PC-3 (cell line): ENCODE measurements at places on chromosomes 4 and X.

- H3K27ac ChIP-seq, result no peak overlapping the region
- no peak for DNase-seq
- no peaks in the 10 kb centered on the region for H3K36me3 ChIP-seq
- H3K27me3 ChIP-seq, result no peaks in the 10 kb centered on the region
- H3K4me1 ChIP-seq, result no peaks in the 10 kb centered on the region
- H3K4me3 ChIP-seq, result no peak overlapping the region
These were observed 106.8 kb downstream of the FSTL5 start for GRCh38 chr4:162056990-162057389.

- H3K4me3 ChIP-seq, result no peak overlapping the region
- DNase-seq, result no peak
- H3K27me3 ChIP-seq, result no peaks in the 10 kb centered on the region
- H3K36me3 ChIP-seq, result no peaks in the 10 kb centered on the region
- no peak overlapping the region for H3K27ac ChIP-seq
- no peaks in the 10 kb centered on the region for H3K4me1 ChIP-seq
These were observed 27.3 kb downstream of the RAP2C start for GRCh38 chrX:132191938-132192337.

DNA sequence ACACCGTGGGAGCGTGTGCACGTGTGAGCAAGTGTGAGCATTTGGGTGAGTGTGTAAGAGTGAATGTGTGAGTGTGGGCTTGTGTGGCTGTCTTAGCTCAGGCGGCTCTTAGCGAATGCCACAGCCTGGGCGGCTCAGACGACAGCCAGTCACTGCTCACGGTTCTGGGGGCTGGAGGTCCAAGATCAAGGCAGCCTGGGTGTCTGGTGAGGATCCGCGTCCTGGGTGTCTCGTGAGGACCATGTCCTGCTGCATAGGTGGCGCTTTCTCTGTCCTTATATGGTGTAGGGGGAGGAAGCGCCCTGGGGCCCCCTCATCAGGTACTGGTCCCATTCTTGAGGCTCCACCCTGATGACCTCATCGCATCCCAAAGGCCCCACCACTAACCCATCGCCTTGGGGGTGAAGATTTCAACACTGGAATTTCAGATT lies 4.5 kb downstream of the DOK7 start:
- no peak for DNase-seq
- H3K4me1 ChIP-seq, result no peaks in the 10 kb centered on the region
- no peak overlapping the region for H3K4me3 ChIP-seq

- DNase-seq, result no peak
- no peak overlapping the region for H3K4me3 ChIP-seq
- H3K4me1 ChIP-seq, result no peaks in the 10 kb centered on the region
- H3K27ac ChIP-seq, result no peak overlapping the region
- no peaks in the 10 kb centered on the region; the same call in 1 of the 2 replicates for H3K27me3 ChIP-seq
- no peaks in the 10 kb centered on the region for H3K36me3 ChIP-seq
These were observed 395.0 kb downstream of the DTHD1 start for GRCh38 chr4:36676139-36677050.

GRCh38 chr4:182968917-182969650 lies 51.9 kb upstream of the DCTD start:
- no peak overlapping the region for H3K27ac ChIP-seq
- H3K4me3 ChIP-seq, result no peak overlapping the region
- H3K4me1 ChIP-seq, result peaks cover 14% of the 10 kb centered on the region
- H3K27me3 ChIP-seq, result no peaks in the 10 kb centered on the region

DNA sequence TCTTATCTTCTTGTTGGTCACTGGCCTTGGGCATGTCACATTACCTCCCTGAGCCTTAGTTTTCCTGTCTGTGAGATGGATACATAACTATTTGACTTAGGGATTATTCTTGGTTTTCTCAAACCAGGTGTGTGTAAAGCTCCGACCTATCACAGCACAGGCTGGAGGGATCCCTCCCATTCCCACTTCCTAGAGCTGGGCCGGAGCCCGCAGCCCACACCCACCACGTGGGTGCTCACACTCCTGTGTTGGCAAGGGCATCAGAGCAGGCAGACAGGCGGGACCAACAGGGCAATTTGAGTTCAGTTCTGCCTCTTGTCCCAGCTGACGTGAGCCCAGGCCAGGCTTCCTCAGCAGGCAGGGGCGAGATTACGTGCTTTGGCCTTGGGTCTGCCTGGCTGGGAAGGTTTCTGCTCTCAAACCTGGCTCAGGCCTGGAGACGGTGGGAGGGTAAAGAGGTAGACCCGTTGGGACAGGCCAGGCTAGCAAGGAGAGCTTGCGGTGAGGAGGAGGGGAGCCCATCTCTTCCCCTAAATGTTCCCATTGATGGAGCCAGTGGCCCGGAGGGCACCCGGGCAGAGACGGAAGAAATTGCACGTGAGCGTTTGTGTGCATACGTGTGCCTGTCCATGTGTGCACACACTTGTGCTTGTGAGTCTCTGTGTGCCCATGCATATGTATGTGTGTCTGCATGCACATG lies 734 bp upstream of the SH3TC1 start:
- no peak for DNase-seq
- H3K36me3 ChIP-seq, result no peaks in the 10 kb centered on the region
- H3K27me3 ChIP-seq, result no peaks in the 10 kb centered on the region

- DNase-seq, result peak; percentile 76
- H3K27ac ChIP-seq, result peak overlapping the region; percentile 55
- no peaks in the 10 kb centered on the region; the same call in 1 of the 2 replicates for H3K36me3 ChIP-seq
- peaks cover 17% of the 10 kb centered on the region for H3K4me1 ChIP-seq
- no peaks in the 10 kb centered on the region for H3K27me3 ChIP-seq
- no peak overlapping the region for H3K4me3 ChIP-seq
These were observed 41.2 kb downstream of the DCLK2 start for GRCh38 chr4:150119492-150119891.

DNA sequence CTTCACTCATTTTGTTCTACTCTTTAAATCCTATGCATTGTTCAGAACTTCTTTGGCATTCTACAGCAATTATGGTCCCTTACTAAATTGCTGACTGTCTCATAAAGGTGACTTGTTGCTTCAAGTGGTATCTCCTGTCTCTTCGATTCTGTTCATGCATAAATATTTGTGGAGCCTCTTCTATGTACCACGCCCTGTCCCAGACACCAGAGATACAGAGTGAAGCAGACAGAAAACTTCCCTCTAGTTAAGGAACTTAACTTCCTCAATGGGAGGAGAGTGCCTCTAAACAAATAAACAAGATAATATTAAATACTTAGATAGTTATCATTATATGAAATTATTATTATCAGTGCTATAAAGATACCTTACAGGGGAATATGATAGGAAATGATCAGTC lies 235.7 kb downstream of the FRAS1 start:
- no peaks in the 10 kb centered on the region for H3K4me1 ChIP-seq
- no peak overlapping the region for H3K27ac ChIP-seq
- no peak for DNase-seq

- no peak overlapping the region for H3K4me3 ChIP-seq
- no peaks in the 10 kb centered on the region for H3K27me3 ChIP-seq
- DNase-seq, result no peak
- H3K36me3 ChIP-seq, result no peaks in the 10 kb centered on the region
These were observed 6.1 kb downstream of the ENOX2 start for GRCh38 chrX:130896802-130897501.

DNA sequence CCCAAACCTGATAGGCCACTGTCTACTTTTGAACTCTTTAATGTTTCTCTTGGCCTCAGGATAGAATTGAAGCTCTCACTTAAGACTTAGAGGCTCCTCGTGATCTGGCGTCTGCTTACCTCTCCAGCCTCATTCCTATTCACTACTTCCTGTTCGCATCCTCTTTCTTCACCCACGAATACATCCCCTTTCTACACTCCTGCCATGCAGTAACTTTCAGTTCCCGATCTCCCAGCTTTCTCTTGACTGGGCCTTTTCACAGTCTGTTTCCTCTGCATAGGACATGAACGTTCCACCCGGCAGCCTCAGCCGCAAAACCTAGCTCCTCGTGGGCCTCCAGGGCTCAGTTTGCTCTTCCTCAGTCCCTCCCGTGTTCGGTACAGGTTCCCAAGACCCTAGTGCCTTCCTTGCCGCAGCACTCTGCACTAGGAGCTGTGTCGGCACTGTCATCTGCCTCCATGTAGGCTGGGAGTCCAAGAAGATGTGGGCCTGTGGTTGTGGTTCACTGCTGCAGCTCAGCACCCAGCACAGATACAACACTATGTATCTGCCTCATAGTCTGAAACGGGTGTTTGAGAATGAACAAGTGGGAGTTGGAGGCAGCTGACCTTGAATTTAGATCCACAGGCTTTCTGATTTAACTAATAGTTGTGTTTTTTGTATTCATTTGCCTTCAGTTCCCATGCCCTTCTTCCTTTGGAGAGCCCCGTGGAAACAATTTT lies 15.8 kb downstream of the RPL39 start:
- no peak overlapping the region for H3K27ac ChIP-seq
- H3K36me3 ChIP-seq, result no peaks in the 10 kb centered on the region
- no peak for DNase-seq
- no peaks in the 10 kb centered on the region for H3K4me1 ChIP-seq
- H3K27me3 ChIP-seq, result no peaks in the 10 kb centered on the region
